ENCODE measurements at places on chromosomes 6 and 20. TPM values are rescaled to one million over a fixed set of nuclear protein-coding genes. Genes with fewer than 3 reads are reported as not detected.

LTB gene
- 8.2 TPM for total RNA-seq

- H3K4me1 ChIP-seq, result no peaks in the 10 kb centered on the region
- DNase-seq, result no peak
- no peaks in the 10 kb centered on the region for H3K36me3 ChIP-seq
- no peak overlapping the region for H3K27ac ChIP-seq
- H3K27me3 ChIP-seq, result no peaks in the 10 kb centered on the region
These were observed 49.2 kb downstream of the SMPDL3A start for GRCh38 chr6:122838060-122838780.

DNA sequence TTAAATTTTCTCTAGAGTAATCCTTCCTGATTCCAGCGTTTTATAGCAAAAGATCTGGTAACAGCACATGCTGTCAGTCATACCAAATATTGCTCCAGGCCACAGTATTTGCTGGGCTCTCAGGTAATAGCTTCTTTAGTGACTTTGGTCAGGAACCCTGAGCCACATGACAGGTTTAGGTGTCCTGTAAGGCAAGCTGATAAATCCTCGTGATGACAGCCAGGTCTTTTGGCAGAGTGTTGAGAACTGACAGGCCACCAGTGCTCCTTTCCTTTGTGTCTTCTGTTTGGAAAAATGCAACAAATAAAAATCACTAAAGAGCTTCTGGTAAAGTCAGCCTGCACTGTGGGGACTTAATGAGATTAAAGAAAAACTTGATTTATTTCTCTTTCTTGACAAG, 34.6 kb downstream of the PRDM13 start:
- H3K4me3 ChIP-seq, result no peak overlapping the region
- H3K4me1 ChIP-seq, result no peaks in the 10 kb centered on the region
- H3K27ac ChIP-seq, result no peak overlapping the region
- no peaks in the 10 kb centered on the region for H3K36me3 ChIP-seq

- H3K36me3 ChIP-seq, result no peaks in the 10 kb centered on the region
- no peak overlapping the region for H3K4me3 ChIP-seq
- no peak for DNase-seq
- H3K4me1 ChIP-seq, result no peaks in the 10 kb centered on the region
These were observed 43.1 kb upstream of the KIF16B start for GRCh38 chr20:16616317-16616716.

GRCh38 chr20:57922083-57922482, 212.3 kb upstream of the PMEPA1 start:
- H3K27ac ChIP-seq, result no peak overlapping the region
- no peaks in the 10 kb centered on the region for H3K36me3 ChIP-seq
- no peaks in the 10 kb centered on the region for H3K4me1 ChIP-seq

DNA sequence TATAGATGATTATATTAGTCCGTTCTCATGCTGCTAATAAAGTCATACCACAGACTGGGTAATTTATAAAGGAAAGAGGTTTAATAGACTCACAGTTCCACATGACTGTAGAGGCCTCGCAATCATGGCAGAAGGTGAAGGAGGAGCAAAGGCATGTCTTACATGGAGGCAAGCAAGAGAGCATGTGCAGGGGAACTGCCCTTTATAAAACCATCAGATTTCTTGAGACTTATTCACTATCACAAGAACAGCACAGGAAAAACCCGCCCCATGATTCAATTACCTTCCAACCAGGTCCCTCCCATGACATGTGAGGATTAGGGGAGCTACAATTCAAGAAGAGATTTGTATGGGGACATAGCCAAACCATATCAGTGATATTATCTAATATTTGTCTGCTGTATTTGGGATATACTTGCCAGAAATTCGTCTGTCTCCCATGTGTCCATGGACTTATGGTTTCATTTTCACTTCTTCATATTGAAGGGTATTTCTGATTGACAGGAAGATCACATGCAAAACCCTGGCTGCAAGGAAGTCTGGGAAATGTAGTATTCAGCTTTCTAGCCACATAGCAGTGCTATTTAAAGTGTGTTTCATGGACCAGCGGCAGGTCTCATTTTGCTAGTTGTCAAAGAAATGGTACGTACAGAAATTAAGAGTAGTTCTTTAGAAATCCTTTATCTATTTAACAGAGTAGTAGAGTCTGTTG, 50.5 kb upstream of the PAK5 start:
- H3K36me3 ChIP-seq, result no peaks in the 10 kb centered on the region
- no peak overlapping the region for H3K27ac ChIP-seq
- no peak for DNase-seq
- H3K4me1 ChIP-seq, result no peaks in the 10 kb centered on the region
- H3K27me3 ChIP-seq, result no peaks in the 10 kb centered on the region

- H3K27ac ChIP-seq, result no peak overlapping the region
- H3K27me3 ChIP-seq, result no peaks in the 10 kb centered on the region
- H3K4me3 ChIP-seq, result no peak overlapping the region
- no peaks in the 10 kb centered on the region for H3K36me3 ChIP-seq
These were observed 330.5 kb downstream of the EPHA7 start for GRCh38 chr6:93088621-93089501.

GRCh38 chr6:22807261-22807660, 237.9 kb downstream of the HDGFL1 start:
- no peak overlapping the region for H3K27ac ChIP-seq
- H3K27me3 ChIP-seq, result no peaks in the 10 kb centered on the region
- H3K4me1 ChIP-seq, result no peaks in the 10 kb centered on the region
- H3K36me3 ChIP-seq, result no peaks in the 10 kb centered on the region
- DNase-seq, result no peak

DNA sequence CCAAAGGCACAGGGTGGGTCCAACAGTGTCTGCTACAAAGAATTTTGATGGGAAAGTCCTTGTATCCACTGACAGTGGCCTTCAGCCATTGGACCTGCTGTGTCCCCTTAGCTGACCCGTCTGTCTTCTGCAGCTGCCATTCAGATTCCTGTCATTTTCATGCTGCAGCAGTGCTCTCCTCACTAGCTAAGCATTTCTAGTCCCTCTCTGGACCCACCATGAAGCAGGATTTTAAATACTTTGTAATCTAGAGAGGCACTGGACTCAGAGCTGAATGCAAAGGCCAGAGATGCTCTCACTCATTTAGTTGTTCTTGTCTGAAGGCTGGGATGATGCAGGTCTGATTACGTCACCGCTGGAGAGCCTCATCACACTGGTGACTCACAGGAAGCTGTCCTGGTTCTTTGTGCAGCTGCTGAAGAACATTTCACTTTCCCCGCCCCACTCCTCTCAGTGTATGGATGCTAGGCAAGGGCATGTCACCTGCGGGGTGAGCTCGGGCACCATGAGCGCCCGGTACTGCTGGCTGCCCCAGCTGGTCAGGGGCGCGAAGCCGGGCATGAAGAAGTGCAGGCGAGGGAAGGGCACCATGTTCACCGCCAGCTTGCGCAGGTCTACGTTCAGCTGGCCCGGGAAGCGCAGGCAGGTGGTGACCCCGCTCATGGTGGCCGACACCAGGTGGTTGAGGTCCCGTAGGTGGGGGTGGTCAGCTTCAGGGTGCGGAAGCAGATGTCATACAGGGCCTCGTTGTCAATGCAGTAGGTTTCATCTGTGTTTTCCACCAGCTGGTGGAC, 19.4 kb upstream of the TUBB2A start:
- no peaks in the 10 kb centered on the region for H3K36me3 ChIP-seq
- H3K4me1 ChIP-seq, result no peaks in the 10 kb centered on the region
- H3K4me3 ChIP-seq, result no peak overlapping the region
- H3K27me3 ChIP-seq, result no peaks in the 10 kb centered on the region
- no peak overlapping the region for H3K27ac ChIP-seq
